T-helper 22 cell (primary cell): ENCODE measurements at places on chromosomes 13 and 19.

- DNase-seq, result no peak
Observed at GRCh38 chr13:74219566-74219965, 85.4 kb upstream of the KLF12 start.

DNA sequence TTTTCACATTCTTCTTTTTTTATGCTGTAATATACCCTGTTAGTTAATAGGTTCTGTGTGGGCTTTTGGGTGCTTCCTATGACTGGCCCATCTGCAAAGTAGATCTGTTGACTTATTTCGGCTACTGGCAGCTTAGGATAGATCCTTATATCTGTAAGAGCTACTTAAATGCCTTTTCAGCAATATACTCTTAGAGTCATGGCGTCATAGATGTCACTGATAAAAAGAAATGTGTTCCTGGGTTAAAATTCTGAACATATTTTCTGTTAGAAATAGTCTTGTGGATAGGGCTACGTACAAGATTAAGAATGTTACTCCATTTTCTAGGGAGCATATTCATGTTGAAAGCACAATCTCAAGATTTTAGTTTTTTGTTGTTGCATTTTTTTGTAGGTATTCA is 4.7 kb downstream of the AKAP11 start:
- DNase-seq, result no peak

DNA sequence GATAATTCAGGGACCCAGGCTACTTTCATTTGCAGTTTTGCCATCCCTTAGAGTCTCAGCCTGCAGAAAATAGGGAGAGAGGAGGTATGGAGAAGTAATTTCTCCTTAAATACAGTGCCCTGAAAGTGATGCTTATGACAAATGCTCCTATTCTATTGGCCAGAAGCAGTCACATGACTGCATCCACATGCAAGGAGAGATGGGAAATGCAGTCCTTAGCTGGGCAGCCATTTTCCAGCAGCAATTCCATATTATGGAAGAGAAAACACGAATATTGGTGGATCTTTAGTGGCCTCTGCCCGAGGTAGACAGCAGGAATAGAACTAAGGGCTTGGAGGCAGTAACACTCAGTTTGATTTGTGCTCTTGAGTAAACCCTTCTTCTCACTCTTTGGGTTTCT is 39.4 kb downstream of the VAV1 start:
- no peak for DNase-seq

DNA sequence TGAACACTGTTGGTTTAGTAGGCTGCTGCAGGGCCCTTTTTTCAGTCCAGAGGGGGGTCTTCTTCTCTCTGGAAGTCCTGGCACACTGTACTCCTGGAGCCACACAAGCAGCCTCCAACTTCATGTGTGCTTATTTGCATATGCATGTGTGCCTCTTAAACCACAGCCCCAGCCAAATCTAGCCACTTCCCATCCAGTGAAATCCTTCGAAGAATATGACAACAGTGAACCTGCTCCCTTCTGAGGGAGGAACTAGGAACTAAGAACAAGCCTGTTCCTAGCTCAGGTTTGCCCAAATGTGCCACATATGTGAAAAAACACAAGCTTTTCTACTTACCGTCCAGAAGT is 348.5 kb downstream of the FOXO1 start:
- DNase-seq, result no peak

- no peak for DNase-seq
Observed at GRCh38 chr19:1465191-1466016, 13.6 kb downstream of the C19orf25 start.

DNA sequence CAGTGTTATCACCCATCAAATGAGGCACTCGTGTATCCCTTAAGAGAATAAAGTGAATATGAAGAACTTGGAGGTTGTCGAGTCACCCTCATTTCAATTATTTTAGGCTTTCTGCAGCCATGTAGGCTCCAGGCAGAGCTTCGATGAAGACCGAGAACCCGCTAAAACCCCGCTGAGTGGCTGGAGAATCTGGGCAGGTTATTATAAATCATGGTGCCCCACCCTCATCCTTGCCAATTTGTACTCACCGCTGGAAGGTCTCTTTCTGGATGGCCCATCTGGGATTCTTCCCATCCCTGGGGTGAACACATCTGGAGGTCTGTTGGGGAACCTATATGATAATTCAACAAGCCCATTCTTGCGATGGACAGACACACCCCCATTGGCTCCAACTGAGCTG is 190.8 kb downstream of the ZNF536 start:
- no peak for DNase-seq

- no peak for DNase-seq
Observed at GRCh38 chr19:13995017-13995728, 10.9 kb downstream of the RFX1 start.

- DNase-seq, result no peak
Observed at GRCh38 chr13:35995136-35995535, 136.0 kb downstream of the DCLK1 start.

DNA sequence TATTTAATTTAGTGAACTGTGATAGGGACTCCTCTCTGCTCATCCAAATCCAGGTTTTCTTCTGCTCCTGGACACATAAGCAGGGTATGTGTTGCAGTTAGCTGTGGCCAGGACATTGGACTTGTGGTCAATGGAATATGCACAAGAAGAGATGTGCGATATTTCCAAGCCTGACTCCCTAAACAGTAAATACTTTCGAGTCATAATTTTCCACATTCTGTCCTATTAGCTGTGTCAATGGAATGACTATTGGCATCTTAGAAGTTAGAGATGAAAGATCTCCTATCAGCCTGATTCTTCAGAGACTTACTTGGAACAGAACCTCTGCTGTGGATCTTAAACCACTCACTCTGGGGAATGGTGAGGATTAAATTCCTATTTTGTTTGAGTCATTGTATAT is 771.0 kb downstream of the EFNB2 start:
- no peak for DNase-seq

DNA sequence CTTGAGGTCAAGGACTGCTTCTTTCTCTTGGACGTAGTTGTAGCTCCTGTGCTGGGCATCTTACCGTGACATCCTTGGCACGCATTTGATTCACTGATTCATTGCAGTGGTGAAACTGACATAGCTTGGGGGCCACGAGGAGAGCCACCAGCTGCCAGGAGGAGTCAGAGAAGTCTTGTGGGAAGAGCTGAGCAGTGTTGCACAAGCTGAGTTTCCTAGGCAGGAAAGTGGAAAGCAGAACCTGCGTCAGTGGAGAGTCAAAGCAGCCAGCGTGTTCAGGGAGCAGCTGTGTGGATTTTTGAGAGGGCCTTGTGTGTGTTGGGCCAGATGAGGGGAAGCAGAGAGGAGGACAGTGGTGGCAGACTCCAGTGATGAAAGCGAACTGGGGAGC is 5.3 kb upstream of the GPR183 start:
- no peak for DNase-seq

- no peak for DNase-seq
Observed at GRCh38 chr19:7772752-7773291, 9.8 kb downstream of the CLEC4M start.

- DNase-seq, result no peak
Observed at GRCh38 chr13:34751492-34751891, 190.6 kb upstream of the NBEA start.

GRCh38 chr13:23758798-23759527 is 130.2 kb downstream of the MIPEP start:
- no peak for DNase-seq

DNA sequence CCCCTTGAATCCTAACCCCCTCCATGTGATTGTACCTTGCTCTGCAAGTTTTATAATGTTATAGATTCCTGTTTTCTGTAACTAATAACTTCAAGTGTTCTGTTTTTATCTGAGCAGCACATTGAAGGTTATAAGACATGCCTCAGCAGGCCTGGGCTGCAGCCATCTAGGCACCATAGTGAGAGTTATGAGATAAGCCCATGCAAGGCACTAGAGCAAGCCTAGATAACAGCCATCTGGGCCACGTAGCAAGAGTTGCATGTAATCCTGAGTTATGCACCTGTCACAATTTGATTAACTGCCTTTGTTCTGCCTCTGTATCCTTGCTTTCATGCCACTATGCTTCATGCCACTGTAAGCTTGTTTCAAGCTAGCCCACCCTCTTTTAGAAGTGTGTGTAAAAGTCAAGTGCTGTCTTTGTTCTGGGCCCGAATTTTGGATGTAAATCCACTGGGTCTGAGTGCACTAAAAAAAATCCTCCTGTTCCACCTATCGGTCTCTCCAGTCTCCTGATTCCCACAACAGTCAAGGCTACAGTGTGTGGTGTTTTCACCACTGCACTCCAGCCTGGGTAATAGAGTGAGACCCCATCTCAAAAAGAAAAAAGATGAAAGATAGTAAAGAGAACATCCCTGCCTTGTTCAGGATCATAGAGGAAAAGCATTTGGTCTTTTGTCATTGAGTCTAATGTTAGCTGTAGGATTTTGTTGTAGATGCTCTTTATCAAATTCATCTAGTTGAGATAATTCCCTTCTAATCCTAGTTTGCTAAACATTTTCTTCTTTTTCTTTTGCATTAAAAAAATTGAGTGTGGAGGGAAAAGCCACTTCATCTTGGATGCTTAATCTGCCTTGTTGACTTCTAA is 16.0 kb upstream of the KBTBD6 start:
- DNase-seq, result no peak

DNA sequence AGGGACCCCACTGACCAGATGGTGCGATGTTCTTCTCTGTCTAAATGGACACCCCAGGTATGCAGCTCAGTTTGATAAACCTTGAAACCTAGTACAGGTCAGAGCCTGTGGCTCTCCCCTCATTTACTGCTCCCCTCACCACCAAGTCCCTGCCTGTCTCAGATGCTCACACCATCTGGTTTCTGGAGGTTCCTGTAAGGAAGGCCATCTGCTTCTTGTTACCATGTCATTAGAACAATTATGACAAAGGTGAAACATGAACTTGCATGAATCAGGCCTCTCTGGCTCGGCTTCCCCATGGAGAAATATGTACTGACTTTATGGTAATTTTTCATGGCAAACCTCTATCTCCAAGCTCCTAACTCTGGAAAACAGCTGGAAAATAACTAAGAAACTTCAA is 965.7 kb downstream of the UQCRFS1 start:
- no peak for DNase-seq

DNA sequence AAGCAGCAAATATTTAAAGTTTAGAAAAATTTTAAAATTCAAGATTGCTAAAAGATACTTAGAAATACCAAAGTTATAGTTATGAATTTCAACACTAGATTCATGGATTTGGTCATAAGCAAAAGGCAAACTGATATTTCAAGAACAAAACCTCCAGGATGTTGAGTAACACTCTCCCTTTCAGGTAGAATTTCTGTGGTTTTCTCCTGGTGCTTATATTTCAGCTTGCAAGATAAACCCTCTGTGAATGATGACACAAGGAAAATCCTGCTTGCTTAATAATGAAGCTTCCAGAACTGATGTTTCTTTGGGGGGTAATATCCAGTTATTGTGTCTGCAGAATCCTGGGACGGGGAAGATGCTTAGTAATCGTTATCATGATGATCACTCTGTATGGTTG is 320.3 kb upstream of the EDNRB start:
- no peak for DNase-seq

DNA sequence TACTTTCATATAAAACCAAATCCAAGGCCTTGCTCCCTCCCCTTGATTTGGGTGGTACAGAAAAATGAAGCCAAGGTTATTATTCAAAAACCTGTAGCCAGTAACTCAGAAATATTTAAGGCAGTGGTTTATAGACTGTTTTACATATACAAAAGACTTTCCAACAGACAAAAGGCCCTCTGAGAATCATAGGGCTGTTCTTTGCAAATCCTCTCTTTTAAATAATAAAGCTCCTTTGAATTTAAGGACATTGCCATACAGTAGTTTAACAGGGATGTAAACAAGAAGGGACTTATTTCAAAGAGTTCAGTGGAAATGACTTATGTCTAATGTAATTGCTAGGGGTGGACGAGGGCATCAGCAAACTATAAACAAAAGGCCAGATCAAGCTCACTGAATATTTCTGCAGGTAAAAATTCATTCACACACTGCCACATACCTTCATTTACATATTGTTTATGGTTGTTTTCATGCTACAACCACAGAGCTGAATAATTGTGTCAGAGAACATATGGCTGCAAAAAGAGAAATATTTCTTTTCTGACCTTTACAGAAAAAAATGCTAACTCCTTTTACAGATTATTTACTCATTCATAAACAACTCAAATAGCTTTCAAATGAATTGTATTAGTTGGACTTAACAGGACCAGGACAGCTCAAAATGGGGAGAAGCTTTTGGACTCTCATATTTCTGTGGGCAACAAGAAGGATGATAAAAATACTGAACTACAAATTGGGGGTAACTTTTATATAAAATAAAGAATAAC is 665.6 kb downstream of the SLITRK1 start:
- no peak for DNase-seq

DNA sequence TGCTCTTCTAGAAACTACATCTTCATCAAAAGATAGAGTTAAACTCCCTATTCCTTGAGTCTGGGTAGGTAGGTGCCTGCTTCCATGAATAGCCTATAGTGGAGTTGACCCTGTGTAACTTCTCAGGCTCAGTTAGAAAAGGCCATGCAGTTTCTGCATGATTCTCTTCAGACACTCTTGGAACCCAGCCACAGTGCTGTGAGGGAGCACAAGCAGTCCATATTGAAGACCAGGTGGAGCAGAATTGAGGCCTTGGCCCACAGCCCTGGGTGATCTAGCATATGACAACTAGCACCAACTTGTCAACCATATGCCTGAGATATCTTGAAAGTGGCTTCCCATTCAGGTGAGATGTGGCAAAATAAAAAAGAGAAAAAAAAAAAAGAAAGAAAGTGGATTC is 10.3 kb upstream of the PAN3 start:
- no peak for DNase-seq

- DNase-seq, result no peak
Observed at GRCh38 chr19:41711376-41712261, 3.2 kb downstream of the CEACAM5 start.

DNA sequence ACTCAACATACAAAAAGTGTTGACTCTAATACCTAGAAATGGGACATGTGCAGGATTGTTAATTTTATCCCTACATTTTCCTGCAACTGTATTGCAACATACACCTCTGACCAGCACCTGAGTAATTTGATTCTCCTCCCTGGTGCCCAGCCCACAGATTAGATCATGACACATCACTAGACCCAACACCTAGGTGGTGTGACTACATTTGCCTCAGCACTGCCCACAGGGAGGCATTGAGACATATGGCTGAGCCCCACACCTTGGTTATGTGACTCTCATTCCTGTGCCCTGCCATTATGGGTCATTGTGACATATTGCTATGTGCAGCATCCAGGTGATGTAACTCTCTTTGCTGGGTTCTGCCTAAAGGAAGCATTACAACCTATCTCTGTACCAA is 13.2 kb upstream of the ZNF254 start:
- DNase-seq, result no peak

DNA sequence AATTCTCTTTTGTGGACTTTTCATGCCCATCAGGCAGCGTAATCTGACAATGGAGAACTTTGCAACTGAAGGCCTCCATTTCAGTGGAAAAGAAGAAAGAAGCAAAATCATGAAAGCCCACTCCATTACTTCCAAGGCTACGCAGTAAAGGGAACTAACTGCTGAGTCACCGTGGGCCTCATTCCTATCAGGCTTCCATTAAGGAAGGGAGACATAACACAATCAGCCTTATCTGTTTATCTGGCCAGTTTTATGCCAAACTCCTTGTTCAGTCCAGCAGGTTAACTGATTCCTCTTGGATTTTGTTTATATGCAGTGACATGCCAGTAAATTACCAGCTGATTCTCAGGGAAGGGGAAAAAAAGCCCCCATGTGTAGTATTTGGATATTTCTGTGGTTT is 56.8 kb upstream of the KATNAL1 start:
- DNase-seq, result no peak
